ENCODE measurements at places on chromosomes 4 and X. TPM values are rescaled to one million over a fixed set of nuclear protein-coding genes. Genes with fewer than 3 reads are reported as not detected.

- H3K4me3 ChIP-seq, result no peak overlapping the region
- no peaks in the 10 kb centered on the region for H3K4me1 ChIP-seq
- no peaks in the 10 kb centered on the region for H3K27me3 ChIP-seq
These were observed 106.7 kb downstream of the GPM6A start for GRCh38 chr4:175705407-175705806.

DNA sequence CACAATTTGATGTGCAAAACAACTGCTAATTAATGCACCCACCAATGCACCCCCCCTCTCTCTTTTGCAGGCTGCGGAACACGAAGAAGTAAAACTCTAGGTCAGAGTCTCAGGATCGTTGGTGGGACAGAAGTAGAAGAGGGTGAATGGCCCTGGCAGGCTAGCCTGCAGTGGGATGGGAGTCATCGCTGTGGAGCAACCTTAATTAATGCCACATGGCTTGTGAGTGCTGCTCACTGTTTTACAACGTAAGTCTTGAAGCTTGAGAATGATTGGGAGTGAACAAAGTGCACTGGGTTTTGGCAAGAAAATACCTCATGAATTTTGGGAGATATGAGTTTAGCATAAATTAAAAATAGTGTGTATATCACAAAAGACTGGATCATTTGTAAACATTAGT, 28.9 kb downstream of the TMPRSS11E start:
- H3K27ac ChIP-seq, result no peak overlapping the region
- no peak for DNase-seq
- H3K27me3 ChIP-seq, result no peaks in the 10 kb centered on the region

DNA sequence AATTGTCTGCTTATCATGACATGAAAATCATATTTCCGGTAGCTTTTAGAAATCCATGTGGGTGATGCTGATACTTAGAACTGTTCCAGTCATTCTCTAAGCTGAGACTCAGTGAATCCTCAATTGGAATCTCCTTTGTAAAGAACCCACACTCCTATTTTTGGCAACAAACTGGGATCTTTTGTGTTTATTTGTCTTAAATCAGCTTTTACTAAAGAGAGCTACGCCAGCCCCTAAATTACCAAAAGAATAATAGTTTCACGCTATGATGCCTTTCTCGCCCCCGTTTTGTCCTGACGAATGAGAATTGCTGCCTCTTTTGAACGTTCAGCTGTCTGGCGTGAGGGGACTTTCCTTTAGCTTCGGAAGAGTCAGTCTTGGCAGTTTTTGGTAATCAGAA, 195.9 kb downstream of the SHOX start:
- no peak overlapping the region for H3K4me3 ChIP-seq
- no peaks in the 10 kb centered on the region for H3K36me3 ChIP-seq
- H3K27ac ChIP-seq, result no peak overlapping the region
- DNase-seq, result no peak
- no peaks in the 10 kb centered on the region for H3K27me3 ChIP-seq

DNA sequence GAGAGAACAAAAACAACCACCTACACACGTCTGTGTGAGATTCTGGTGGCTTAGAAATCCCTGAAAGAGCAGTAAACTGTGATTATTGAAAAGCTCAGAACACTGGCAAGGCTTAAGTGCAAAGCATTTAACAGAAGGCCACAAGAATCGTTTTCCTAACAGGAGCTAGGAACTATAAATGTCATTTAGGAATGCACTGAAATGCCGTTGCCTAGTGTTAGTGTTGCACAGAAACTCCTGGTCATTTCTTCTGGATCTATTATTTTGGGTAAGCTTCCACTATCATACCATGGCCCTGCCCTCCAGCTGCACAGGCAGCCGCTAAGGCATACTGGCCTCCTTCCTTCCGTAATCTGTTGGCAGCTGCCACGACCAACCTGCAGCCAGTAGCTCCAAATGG, 923.2 kb downstream of the NLGN4X start:
- DNase-seq, result no peak
- H3K36me3 ChIP-seq, result no peaks in the 10 kb centered on the region
- H3K4me3 ChIP-seq, result no peak overlapping the region
- no peak overlapping the region for H3K27ac ChIP-seq
- H3K27me3 ChIP-seq, result no peaks in the 10 kb centered on the region

DNA sequence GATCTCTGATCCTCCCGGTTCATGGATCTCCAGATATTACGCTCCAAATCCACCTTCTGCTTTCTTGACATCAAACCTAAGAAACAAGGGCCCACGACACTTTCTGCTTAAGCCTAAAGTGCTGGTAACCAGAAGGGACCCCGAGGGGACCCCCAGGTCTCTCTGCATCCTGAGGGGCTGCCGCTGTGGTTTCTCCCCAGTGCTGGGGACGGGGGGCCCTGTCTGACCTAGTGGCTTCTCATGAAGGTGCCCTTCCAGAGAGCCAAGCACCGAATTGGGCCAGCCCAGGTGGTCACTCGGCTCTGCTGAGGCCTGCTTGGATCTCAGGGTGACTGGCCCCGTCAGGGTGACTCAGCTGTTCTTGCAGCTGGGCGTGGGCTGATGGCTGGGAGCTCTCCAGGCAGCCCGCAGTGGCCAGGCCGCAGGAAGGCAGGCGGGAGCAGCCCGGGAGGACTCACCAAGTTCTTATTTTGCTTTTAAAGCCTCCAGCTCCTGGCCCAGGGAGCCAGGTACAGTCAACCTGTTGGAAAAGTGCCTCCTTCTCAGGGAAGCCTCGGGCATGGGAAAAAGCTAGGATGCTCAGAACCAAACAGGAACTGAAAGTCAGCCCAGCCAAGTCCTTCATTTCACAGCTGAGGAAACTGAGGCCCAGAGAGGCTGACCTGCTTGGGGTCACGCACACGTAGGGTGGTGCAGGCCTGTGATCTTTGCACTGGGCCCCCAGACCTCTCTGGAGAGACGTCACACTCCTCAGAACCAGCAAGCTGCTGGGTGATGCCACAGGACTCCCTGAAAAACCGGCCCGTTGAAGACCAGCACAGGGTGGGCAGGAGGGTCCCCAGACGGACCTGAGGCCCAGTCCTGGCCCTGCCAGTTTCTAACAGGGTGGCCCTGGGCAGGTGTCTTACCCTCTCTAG, 16.7 kb downstream of the BLOC1S4 start:
- H3K27me3 ChIP-seq, result no peaks in the 10 kb centered on the region
- no peak overlapping the region for H3K4me3 ChIP-seq
- no peak overlapping the region for H3K27ac ChIP-seq
- H3K36me3 ChIP-seq, result no peaks in the 10 kb centered on the region

DNA sequence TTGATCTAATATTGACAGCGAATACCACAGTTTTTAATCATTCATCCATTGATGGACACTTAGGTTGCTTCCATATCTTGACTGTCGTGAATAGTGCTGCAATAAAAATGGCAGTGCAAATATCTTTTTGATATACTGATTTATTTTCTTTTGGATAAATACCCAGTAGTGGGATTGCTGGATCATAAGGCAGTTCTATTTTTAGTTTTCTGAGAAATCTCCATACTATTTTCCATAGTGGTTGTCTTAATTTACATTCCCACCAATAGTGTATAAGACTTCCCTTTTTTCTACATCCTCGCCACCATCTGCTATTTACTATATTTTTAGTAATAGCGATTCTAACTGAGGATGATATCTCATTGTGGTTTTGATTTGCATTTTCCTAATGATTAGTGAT, 100.1 kb downstream of the SMARCA1 start:
- H3K27me3 ChIP-seq, result no peaks in the 10 kb centered on the region
- DNase-seq, result no peak
- no peaks in the 10 kb centered on the region for H3K4me1 ChIP-seq
- no peaks in the 10 kb centered on the region for H3K36me3 ChIP-seq
- H3K27ac ChIP-seq, result no peak overlapping the region

GRCh38 chr4:17523662-17524061, 8.7 kb downstream of the CLRN2 start:
- DNase-seq, result no peak
- no peaks in the 10 kb centered on the region for H3K4me1 ChIP-seq
- H3K27me3 ChIP-seq, result peaks cover 10% of the 10 kb centered on the region
- no peak overlapping the region for H3K4me3 ChIP-seq
- H3K36me3 ChIP-seq, result no peaks in the 10 kb centered on the region
- H3K27ac ChIP-seq, result no peak overlapping the region

The CCDC110 gene
- total RNA-seq, result 0.90 TPM

The XPNPEP2 gene
- 0.32 TPM for total RNA-seq

The PDCL2 gene
- not detected for total RNA-seq

The GLRA2 gene
- not detected for total RNA-seq

The TNIP3 gene
- 0.38 TPM for total RNA-seq

The CENPI gene
- total RNA-seq, result 0.64 TPM

The MBTPS2 gene
- 6.9 TPM for total RNA-seq

The MND1 gene
- not detected for total RNA-seq

The SFRP2 gene
- total RNA-seq, result not detected

The KCNE5 gene
- 0.22 TPM for total RNA-seq
